ENCODE measurements at places on chromosomes 12 and 14.

- no peak for DNase-seq
Observed at GRCh38 chr14:84312551-84312950, 1217.4 kb upstream of the FLRT2 start.

DNA sequence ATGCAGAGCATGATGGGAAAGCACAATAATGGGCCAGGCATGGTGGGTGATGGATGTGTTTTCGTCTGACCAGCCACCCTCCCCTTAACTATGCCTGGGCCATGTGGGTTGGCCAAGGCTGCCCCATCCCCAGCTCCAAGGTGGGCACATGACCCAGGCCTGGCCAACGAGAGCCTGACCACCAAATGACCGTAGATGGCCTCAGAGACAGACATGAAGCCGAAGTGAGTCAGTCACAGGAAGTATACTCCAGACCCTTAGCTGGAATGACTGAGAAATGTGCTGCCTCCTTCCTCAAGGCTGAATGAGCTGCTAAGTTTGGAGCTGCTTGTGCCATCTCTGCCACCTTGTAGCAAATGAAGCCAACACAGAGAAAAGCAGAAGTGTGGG is 233.6 kb downstream of the BCL11B start:
- DNase-seq: no peak

- DNase-seq: no peak
Observed at GRCh38 chr12:11719678-11720099, 70.2 kb downstream of the ETV6 start.

- no peak for DNase-seq
Observed at GRCh38 chr14:31990183-31990857, 86.8 kb upstream of the ARHGAP5 start.

- no peak for DNase-seq
Observed at GRCh38 chr12:91356405-91356804, 173.8 kb upstream of the DCN start.

GRCh38 chr12:45670346-45671065 is 59.0 kb upstream of the ARID2 start:
- no peak for DNase-seq

GRCh38 chr12:69508091-69508490 is 37.9 kb downstream of the FRS2 start:
- no peak for DNase-seq

GRCh38 chr12:38887770-38888169 is 17.6 kb downstream of the CPNE8 start:
- no peak for DNase-seq

- DNase-seq: no peak
Observed at GRCh38 chr12:128726886-128727285, 96.9 kb downstream of the SLC15A4 start.

- DNase-seq: no peak
Observed at GRCh38 chr12:115500872-115501271, 776.6 kb downstream of the MED13L start.

DNA sequence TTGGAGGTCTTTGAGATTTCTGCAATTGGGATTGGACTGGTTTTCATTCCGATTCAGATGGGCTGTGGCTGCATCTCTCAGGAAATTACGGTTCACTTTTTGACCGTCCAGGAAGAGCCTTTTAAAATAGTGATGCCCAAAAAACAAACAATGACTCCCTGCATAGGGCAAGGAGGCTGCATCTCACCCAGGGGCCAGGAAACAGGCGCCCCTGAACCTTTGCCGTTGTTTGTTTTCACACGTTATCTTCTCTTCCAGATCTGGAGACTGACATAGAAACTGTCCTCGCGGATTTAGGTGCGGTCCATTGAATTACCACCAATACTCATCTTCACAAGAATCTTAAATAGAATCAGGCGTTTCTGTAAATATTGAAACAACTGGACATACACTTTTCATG is 66.0 kb downstream of the FLRT2 start:
- no peak for DNase-seq

DNA sequence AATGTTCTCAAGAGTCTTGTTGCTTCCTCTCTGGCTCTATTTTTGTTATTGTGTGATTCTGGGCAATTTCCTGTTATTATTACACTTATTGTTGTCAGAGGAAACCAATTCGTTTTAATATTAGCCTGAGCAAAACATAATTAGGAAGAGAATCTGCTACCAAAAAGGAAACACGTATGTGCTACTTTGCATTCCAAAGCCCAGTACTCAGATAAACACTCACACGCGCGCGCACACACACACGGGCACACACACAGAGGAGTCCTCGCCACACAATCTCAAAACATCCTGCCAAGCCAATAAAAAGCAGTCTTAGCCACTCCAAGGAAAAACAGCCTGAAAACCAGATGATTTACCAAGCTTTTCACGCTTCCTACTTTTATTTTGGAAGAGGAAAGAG is 400.7 kb downstream of the NUAK1 start:
- no peak for DNase-seq

DNA sequence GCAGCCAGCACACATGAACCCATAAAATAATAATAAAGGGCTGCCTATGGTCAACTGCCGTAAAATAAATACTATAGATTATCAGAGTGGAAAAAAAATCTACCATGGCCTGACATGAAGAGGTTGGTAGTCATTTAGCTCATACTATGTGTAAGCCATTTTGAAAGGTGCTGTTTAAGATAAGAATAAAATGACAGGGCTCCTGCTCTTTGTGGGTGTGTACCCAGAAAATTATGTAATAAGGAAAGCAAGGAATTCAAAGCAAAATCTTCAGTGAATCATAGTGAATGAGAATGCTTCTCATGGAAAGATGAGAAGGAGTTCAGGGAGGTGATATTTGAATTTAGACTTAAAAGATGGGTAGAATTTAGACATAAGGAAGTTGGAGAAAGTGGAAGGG is 42.9 kb upstream of the PPM1H start:
- no peak for DNase-seq

DNA sequence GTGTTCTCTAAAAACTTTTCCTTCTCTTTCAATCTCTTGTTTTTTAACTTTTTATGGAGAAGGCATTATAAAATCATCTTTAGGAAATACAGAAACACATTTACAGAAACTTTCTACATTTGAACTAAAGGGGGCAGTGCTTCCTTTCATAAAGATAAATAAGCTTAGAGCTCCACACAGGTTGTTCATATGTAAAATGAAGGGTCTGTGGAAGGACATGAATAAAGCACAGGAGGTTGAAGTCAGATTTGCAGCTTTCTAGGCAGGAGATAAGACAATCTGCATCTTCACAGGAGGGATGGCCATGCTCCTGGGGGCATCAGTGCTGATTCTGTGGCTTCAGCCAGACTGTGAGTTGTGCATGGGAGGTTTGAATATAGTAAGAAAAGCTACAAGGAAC is 426.0 kb downstream of the DAD1 start:
- no peak for DNase-seq

GRCh38 chr12:91367234-91367849 is 184.7 kb upstream of the DCN start:
- DNase-seq: no peak

GRCh38 chr12:108685469-108686260 is 45.7 kb downstream of the CORO1C start:
- no peak for DNase-seq

- no peak for DNase-seq
Observed at GRCh38 chr12:57883700-57884099, 37.2 kb upstream of the CTDSP2 start.

DNA sequence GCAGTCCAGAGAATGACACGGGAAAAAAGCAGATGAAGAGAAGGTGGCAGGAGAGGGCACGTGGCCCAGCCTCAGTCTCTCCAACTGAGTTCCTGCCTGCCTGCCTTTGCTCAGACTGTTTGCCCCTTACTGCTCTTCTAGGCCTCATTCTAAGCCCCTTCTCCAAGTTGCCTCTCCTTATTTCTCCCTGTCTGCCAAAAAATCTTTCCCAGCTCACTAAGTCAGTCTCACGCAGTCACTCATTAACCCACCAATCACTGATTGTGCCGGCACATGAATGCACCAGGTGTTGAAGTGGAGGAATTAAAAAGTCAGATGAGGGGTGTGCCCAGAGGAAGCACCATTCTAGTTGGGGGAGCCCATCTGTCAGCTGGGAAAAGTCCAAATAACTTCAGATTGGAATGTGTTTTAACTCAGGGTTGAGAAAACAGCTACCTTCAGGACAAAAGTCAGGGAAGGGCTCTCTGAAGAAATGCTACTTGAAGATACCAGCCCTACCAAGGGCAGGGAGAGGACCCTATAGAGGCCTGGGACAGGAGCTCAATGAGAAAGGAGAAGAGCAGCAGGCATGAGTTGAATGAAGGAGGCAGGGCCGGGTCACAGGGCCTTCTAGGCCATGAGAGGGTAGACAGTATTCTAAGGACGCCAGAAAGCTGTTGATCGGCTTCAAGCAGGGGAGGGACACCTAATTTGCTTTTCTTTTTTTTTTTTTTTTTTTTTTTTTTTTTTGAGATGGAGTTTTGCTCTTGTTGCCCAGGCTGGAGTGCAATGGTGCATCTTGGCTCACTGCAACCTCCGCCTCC is 40.9 kb downstream of the DAD1 start:
- no peak for DNase-seq

GRCh38 chr12:50828886-50829285 is 13.8 kb upstream of the TMPRSS12 start:
- DNase-seq: no peak

DNA sequence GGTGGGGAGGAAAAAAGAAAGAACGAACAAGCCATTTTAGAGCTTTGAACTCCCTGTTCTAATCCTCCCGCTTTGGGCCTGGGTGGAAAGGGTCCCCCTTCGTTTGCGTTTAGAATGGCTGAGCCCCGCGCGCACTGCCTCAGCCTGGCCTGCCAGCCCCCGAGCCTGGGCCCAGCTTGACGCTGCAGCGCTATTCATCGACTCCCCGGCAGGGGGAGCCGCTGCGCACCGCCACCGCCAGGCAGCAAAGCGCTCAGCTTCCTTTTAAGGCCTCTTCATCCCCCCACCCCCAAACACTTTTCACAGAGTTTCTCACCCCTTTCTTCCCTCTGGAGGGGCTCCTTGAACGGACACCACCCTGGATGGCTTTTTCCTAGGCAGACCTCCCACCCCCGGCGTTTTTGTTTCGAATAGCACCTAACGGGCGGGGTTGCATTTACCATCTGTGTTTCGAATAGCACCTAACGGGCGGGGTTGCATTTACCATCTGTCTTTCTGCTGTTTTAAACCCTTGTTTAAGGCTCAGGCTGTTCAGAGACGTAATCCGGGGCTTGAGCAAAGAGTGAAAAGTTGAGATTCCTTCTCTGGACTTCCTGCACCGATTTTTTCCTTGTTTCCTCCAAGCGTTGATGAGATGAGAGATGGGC is 56.4 kb upstream of the PIWIL1 start:
- no peak for DNase-seq

GRCh38 chr12:20000229-20000849 is 368.0 kb upstream of the PDE3A start:
- no peak for DNase-seq

GRCh38 chr14:31880935-31881334 is 196.2 kb upstream of the ARHGAP5 start:
- no peak for DNase-seq

DNA sequence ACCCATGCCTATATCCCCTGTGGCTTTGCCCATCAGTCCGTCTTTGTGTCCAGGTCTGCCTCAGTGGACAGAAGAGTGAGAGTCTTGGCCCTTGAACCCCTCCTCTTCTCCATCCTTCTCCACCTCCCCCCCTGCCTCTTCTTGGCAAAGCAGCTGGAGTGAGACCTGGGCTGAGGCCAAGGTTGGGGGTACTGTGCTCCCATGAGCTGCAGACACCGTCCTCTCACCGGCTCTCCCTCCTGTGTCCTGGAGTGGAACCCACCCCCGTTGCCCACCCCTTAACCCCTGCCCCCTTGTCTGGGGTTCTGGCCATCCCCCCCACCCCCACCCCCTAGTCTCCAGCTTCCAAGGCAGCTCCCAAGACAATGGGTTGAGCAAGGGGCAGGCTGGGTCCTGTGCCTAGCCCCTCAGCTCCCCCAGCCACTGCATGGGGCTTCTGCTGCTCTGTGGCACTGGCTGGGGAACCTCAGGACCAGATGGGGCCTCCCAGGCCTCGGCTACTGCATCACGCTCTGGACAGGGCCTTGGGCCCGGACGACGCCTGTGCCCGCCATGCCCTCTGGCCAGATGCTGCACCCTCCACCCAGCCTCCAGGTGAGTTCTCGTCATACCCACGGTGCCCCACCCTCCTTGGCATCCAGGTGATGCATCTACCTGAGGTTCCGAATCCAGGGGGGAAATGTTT is 35.7 kb downstream of the RTL1 start:
- no peak for DNase-seq

- peak; percentile 81 for DNase-seq
Observed at GRCh38 chr12:52356762-52357580, 10.3 kb downstream of the KRT85 start.

DNA sequence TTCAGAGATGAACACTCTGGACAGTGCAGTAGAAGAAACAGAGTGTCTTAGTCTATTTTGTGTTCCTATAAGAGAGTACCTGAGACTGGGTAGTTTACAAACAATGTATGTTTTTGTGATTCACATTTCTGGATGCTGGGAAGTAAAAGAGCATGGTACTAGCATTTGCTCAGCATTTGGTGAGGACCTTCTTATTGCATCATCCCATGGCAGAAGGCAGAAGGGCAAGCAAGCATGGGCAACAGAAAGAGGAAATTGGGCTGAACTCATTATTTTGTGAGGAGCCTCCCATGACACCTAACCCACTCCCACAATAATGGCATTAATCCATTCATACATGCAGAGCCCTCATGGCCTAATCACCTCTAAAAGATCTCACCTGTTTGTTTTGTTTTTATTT is 8.0 kb downstream of the ANKS1B start:
- no peak for DNase-seq

GRCh38 chr14:81632157-81632556 is 98.5 kb upstream of the SEL1L start:
- DNase-seq: no peak

DNA sequence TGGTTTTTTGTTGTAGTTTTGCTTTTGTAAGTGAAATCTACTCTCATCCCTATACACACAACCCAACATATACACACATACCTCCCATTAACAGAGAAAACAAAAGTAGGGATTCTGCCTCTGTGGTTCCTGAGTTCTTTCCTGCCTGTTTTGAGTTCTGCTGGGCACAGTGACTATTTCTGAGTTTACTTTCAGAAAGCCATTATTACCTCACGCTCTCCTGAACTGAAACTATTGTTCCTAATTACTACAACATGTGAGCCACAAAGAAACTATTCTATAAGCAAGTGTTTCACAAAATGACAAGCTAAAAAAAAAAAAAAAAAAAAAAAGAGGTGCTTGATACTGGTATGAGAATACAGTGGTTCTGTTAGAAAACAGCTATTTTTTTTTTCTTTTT is 110.9 kb downstream of the ALG10B start:
- DNase-seq: no peak

Data from osteocyte (in vitro differentiated cells).